Vagina (tissue), 2 donors: ENCODE measurements at places on chromosomes 2 and 18. TPM values are rescaled to one million over a fixed set of nuclear protein-coding genes. Genes with fewer than 3 reads are reported as not detected.

AMMECR1L gene
- 15.2 TPM for total RNA-seq

ABHD1 gene
- not detected for total RNA-seq

CFAP65 gene
- total RNA-seq = not detected

ZNF521 gene
- 18.7 TPM for total RNA-seq

CRYBA2 gene
- not detected for total RNA-seq

DOK6 gene
- total RNA-seq = 1.2 TPM
